ENCODE measurements at places on chromosomes 11 and 22. TPM values are rescaled to one million over a fixed set of nuclear protein-coding genes. Genes with fewer than 3 reads are reported as not detected.

APOA5 gene
- total RNA-seq = not detected

NDUFS3 gene
- total RNA-seq = 99.9 TPM

MS4A6E gene
- not detected for total RNA-seq

IFITM10 gene
- total RNA-seq = 1.3 TPM

RASGRP2 gene
- 179 TPM for total RNA-seq

TOMM22 gene
- total RNA-seq = 60.4 TPM

IGLL1 gene
- 2.3 TPM for total RNA-seq

RTN4RL2 gene
- total RNA-seq = 0.35 TPM

OR2AT4 gene
- total RNA-seq = not detected

FZD4 gene
- 0.13 TPM for total RNA-seq

MMP12 gene
- total RNA-seq = not detected

OR8A1 gene
- total RNA-seq = not detected

OR51I1 gene
- total RNA-seq = not detected

MMP13 gene
- total RNA-seq = not detected

MYBPC3 gene
- not detected for total RNA-seq

USP35 gene
- 12.1 TPM for total RNA-seq

SERPING1 gene
- 0.93 TPM for total RNA-seq

VPREB1 gene
- not detected for total RNA-seq

OR8G5 gene
- total RNA-seq = not detected

SLC22A8 gene
- not detected for total RNA-seq

C11orf87 gene
- not detected for total RNA-seq

CCDC87 gene
- total RNA-seq = not detected

LSP1 gene
- 590 TPM for total RNA-seq

GRIA4 gene
- not detected for total RNA-seq

SLC22A25 gene
- not detected for total RNA-seq

ADORA2A gene
- 19.8 TPM for total RNA-seq

KRTAP5-8 gene
- not detected for total RNA-seq

MOV10L1 gene
- not detected for total RNA-seq

CBLIF gene
- not detected for total RNA-seq

MMP1 gene
- not detected for total RNA-seq
